Suprapubic skin (tissue), 4 donors: ENCODE measurements at places on chromosomes 3 and 15. TPM values are rescaled to one million over a fixed set of nuclear protein-coding genes. Genes with fewer than 3 reads are reported as not detected.

DNA sequence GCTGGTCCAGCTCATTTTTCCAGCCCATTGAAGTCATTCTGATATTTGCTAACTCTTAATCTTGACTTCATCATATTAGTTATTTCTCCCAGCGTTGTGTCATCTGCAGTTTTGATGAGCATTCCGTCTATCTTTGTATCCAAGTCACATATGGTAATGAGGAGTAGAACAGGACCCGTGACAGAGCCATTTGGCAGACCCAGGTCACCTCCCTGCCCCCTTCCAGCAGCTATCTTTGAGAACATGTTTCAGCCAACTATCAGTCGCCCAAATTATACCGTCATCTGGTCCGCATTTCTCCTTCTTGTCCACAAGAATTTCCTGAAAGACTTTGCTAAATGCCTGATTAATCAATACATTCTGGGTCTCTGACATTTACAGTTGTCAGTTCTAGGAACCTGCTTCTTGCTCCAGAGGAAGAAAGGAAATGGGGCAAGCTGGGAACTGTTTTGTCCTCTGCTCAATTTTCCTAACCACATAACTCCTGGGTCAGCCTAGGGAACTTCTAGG lies 347.1 kb upstream of the NR2E3 start:
- DNase-seq = no peak

DPPA2 gene
- total RNA-seq = not detected

DNA sequence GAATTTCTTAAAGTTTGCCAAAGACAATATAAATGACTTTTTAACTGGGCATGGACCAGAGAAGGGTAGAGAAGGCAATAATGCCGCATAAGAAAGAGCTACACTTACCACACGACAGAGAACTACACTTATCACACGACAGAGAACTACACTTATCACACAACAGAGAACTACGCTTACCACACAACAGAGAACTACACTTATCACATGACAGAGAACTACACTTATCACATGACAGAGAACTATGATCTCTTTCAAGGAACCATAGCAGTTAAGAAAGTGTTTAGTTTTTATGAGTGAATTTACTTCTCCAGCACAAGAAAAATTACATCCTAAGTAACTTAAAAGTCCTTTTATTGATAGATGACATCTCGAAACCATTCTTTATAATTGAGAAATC lies 32.0 kb downstream of the DCUN1D1 start:
- no peak for DNase-seq

- DNase-seq = no peak
Observed at GRCh38 chr3:166685246-166685645, 694.9 kb downstream of the ZBBX start.

MEX3B gene
- total RNA-seq = 0.80 TPM

DAZL gene
- not detected for total RNA-seq

DNA sequence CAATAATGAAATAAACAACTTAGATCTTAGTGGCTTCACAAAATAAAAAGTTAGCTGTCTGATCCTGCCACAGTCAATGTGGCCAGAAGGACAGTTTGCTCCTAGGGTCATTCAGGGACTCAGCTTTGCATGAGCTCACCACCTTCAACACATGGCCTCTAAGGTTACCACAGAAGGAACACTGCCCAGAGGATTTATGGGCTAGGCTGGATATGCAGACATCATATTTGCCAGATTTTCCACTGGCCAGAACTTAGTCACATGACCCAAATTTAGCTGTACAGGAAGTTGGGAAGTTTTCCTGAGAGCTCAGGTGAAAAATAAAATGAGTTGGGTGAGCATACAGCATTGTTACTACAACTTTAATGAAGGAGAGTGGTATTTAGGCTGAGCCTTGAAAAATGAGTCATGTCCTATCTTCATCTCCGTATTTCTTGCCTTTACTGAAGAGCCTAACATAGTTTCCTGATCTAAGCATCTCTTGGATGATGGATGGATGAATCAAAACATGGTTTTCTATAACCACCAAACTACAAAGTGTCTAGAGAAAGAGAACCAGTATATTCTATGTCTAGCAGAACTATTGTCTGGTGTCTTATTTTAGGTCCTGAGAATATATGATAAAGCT lies 54.9 kb upstream of the TMEM108 start:
- no peak for DNase-seq

DNA sequence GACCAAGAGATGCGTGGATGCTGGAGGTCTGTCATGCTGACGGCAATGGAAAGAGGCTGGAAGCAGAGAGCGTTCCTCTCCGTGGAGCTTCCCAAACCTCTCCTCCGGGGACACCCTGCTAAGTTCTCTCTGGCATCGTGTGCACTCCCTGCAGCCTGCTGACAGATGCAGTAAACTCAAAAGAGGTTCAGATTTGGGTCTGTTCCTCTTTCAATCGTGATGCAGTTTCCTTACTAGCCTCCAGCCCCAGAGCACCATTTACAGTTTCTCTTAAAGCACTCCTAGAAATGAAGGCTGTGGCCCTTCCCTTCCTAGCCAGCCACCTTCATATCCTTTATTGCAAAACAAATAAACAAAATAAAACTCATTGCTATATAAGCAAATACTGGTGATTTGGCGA lies 47.3 kb upstream of the LRRC58 start:
- no peak for DNase-seq

ISG20 gene
- 15.1 TPM for total RNA-seq

- no peak for DNase-seq
Observed at GRCh38 chr15:67746450-67746849, 78.9 kb upstream of the SKOR1 start.

PLA1A gene
- total RNA-seq = not detected

- no peak for DNase-seq
Observed at GRCh38 chr15:61598655-61599054, 369.6 kb upstream of the RORA start.

GRCh38 chr3:134428401-134428800 lies 54.2 kb upstream of the AMOTL2 start:
- no peak for DNase-seq

ALPK3 gene
- 0.89 TPM for total RNA-seq

TF gene
- total RNA-seq = 4.8 TPM

GOLGA6L7 gene
- not detected for total RNA-seq

- no peak for DNase-seq
Observed at GRCh38 chr15:51303462-51303980, 34.9 kb downstream of the CYP19A1 start.

DNA sequence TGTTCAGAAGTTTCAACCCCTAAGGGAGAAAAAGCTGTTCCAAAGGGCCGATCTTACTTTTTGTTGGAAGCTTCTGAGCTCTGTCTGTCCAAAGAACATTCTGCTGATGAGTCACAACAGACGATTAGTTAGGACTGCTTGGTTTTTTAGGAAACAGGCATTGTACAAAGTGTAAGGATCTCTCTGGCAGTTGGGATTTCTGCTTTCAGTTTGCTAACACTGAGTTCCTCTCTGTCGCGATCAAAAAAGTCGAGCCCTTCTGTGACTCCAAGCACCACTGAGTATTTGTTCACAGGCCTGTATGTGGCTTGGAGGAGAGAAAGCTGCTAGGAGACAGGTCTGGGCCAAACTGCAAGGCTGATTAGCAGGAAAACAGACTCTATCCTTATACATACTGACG lies 91.8 kb upstream of the PFN2 start:
- DNase-seq = no peak

DNA sequence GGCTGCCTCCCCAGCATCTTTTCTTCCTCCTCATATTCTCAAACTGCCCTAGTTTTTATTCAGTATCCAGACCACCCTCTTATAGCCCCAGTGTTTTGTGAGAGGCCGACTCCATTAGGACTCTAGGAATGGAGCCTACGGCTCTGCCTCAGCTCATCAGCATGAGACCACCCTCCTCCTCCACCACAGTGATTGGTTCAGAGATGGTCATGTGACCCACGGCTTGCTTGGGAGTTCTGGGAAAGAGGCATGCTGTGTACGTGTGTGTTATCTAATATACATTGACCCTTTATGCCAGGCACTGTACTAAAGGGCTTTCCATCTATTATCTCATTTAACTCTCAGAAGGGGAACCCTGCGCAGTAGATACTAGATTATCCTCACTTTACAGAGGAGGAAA lies 17.8 kb upstream of the CMTM7 start:
- DNase-seq = no peak

GRCh38 chr3:15948388-15948787 lies 150.6 kb upstream of the ANKRD28 start:
- DNase-seq = no peak

RPLP1 gene
- 623 TPM for total RNA-seq

DNA sequence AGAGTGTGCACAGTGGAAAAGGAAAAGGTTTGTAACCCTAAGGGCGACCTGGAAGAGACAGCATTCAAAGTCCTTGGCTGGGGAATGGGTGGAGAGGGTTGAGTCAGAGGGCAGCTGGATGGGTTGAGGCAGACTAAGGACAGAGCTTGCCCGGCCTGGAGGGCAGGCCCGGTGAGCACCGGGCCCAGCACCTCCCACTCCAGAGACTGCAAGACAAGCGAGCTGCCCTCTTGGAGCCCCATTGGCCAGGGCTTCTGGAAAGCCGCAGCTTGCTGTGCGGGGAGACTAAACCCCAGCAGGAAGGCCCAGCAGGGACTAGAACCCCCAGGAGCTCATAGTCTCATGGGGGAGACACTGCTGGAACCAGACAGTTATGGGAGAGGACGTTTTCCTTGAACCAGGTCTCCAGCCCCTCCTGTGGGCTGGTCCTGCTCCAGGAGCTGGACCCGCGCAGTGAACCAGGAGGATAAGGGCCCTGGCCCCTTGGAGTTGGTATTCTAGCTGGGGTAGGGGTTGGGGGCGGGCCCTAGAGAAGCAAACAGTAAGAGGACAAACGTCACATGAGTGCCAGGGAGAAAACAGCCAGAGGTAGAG lies 59.1 kb downstream of the RGMA start:
- DNase-seq = peak; percentile 67

DNA sequence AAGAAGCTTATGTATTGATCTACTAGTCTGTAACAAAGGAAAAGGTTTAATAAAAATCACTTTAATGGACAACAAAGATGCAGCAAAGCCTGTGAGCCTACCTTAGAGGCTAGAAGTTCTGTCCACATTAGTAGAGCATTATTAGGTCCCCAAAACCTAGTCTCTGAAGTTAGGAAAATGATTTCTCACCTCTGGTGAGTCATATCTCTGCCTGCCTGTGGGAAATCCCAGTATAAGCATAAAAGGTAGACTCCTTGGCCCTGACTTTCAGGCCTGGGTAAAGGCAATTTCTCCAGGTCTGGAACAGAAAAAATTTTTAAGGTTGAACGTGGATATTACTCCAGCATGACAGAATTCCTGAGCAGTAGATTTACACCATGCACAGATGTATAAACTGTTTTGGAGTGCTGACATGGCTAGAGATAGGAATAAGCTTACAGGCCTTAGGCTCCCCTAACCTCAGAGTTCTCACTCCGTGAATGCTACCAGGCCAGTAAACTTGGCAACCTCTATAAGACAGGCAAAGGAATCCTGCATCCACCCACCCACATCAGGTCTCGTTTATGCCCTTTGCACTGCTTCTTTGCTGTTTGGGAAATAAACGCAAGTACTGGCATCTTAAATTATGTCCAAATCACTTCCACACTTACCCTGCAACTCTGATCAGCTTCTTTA lies 104.1 kb downstream of the SERPINI1 start:
- no peak for DNase-seq
